ENCODE measurements at places on chromosomes 1 and 21. TPM values are rescaled to one million over a fixed set of nuclear protein-coding genes. Genes with fewer than 3 reads are reported as not detected.

DNA sequence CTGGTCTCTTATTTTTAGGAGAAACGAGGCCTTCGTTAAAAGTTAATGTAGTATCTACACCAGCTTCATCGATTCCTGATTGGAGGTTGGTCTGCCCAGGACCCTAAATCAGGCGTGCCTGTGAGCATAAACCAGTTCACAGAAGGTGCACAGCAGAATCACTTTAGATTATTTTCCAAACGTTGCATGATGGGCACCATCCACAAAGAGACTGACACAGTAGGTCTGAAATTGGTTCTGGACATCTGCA lies 256 bp upstream of the TARBP1 start:
- DNase-seq: no peak

DNA sequence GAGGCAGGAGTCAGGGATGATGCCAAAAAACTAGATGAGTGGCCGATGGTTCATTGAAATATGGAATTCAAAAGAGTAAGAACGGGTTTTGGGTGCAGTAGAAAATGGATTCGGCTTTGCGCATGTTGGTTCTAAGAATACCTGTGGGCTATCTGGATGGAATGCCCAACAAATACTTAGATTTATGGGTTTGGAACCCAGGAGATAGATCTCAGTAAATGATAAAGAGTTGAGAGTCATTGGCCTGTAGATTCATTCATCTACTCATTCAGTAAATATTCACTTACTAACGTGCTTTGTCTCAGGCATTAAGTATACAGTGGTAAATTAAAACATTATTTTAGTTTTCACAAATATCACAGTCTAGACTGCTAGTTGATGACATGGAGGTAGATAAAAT lies 247.7 kb downstream of the NFIA start:
- DNase-seq: no peak

DNA sequence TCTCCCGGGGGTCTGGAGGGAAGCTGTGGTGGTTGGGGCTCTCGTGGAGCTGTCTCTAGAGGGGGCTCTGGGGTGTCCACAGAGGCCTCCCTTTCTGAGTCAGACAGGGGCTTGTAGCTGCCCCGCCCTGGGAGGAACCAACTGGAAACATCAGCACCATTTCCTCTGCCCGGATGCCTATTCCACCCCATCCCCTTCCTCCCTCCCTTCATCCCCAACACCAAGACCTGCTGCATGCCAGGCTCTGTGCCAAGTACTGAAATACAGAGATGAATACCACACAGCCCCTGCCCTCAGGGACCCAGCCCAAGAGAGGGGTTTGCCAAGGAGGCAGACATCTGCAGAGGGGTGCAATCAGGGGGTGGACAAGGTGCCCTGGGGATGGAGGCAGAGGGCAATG lies 125.6 kb upstream of the ADAR start:
- DNase-seq: no peak

- no peak for DNase-seq
Measured at GRCh38 chr1:85365851-85366250, 89.4 kb upstream of the BCL10 start.

GRCh38 chr1:70057500-70057899 lies 147.9 kb downstream of the LRRC40 start:
- DNase-seq: no peak

DNA sequence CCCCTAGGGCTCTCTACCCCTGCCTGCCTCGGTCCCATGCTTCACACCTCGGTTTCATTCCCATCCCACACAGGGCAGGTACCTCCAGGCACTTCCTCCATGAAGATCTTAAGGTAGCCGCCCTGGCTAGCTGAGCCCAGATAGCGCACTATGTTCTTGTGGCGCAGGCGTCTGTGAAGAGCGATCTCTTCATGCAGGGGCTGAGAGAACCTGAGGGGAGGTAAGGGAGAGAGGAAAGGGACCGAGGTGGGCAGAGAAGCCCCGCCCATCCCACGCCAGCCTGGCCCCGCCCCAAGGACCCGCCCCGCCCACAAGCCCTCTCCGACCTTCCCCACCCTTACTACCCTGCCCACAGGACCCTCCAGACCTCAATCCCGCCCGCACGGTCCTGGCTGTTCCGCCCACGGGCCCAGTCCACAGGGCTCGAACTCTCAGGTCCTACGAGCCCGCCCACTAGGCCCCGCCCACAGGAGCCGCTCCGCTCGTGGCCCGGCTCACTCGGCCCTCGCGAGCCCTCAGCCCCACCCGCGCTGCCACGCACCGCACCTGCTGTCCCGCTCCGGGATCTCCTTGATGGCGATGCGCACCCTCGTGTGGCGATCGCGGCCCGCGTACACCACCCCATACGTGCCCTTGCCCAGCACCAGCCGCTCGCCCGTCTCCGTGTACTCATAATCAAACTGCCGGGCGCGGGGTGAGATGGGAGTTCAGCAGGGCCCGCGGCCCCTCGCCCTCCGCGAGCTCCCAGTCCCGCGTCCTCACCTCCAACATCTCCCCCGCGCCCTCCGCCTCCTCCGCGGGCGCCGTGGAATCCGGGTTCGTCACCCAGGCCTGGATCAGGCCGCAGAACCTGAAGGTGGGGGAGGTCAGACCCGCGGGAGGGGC lies 6.4 kb downstream of the MAP3K6 start:
- no peak for DNase-seq

GRCh38 chr1:184941735-184942134 lies 32.6 kb downstream of the NIBAN1 start:
- DNase-seq: no peak

DNA sequence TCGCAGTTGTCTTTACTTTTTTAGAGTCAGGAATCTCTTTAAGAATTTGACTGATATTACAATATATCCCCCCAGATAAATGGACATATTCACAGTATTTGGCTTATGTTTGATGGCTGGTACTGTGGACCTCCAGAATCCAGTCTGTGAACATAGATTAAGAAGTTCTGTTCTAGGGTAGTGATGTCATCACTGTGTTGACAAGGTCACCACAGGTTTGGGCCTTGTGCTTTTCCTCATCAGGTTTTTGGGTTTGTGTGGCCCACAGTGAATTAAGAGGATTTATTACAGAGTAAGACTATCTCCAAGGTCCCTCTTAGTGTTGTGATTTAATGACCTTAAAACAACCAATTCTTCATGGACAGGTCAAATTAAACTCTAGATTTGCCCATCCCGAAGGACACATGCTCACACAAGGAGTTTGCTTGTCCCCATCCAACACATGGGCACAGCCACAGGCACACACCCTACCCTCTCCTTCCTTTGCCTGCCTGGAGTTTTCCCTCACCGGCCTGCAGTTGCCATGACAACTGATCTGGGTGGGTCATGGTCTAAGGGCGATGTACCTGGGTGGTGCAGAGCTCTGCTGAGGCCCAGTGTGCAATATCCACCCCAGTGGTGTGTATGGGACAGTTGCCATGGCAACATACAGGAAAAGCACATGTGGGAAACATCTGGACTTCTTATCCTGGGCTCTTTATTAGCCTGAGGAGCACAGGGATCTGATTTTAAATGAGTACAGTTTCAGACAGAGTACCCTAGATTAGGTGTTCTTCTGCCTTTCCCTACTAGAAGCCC lies 98.6 kb downstream of the NAV1 start:
- DNase-seq: no peak

DNA sequence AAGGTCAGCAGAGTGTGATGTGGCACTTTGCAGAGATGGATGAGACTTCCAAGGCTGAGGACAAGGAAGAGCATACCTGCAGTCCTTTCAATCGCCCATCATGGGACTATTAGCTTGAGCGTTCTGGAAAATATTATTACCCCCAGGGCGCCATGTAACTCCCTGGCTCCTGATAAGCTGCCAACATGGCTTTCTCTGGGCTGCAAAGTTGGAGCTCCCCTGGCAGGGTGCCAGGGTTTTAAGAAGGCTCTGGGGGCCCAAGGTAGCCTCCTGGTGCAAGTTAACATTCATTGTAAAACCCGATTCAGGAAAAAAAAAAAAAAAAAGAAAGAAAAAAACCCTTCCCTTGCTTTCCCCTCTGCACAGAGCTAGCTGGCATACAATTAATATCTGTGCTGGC lies 196.7 kb downstream of the PBX1 start:
- no peak for DNase-seq

DNA sequence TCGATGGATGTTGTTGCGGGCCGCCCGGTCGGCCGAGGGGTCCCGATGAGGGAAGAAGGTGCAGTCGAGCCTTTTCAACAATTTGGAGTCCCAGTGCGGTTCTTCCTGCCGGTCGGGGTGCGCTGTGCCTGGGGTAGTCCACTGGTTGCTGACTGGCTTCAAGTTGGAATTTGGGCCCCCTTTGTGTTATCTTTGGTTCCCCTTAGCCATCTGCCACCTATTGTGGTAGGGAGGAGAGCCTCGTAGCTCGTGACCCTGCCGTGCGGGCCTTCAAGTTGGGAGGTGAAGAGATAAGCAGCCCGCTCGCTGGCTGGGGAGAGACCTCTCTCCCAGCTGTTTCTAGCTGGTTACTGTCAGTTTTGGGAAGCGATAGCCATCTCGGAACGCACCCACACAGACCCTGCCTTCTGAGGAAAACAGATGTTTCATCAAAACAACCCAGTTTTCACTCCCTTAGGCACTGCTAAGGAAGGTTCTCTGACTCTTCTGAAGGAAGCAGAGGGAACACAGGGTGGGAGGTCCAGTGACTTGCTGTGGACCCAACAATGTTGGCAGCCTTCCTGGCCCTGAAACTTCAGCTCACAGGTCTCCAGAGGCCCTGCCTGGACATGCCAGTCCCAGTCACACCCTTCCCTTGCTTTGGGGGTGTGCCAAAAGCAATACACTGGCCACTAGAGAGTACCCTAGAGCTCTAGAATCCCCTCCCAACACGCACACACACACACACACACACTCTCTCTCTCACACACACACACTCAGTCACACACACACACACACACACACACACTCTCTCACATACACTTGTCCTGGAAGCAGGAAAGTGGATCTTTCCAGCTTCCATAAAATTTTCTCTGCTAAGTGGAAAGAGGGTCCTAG lies 1.0 kb downstream of the BTG2 start:
- no peak for DNase-seq

GRCh38 chr1:202639500-202639899 lies 70.8 kb downstream of the SYT2 start:
- no peak for DNase-seq

DNA sequence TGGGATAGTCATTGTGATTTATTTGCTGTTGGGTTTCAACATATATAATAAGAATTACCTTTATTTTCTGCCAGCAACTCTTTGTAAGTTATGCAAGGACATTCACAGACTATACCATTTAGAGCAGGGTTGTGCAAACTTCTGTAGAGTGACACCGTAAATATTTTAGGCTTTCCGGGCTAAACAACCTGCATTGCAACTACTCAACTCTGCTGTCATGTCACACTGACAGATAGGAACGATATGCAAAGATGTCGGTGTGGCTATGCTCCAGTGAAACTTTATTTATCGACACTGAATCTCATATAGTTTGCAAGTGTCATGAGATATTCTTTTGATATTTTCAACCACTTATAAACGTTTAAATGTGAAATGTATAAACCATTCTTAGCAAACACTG lies 210.4 kb downstream of the BACH1 start:
- DNase-seq: no peak

GRCh38 chr21:32887026-32887425 lies 115.5 kb upstream of the PAXBP1 start:
- DNase-seq: no peak

DNA sequence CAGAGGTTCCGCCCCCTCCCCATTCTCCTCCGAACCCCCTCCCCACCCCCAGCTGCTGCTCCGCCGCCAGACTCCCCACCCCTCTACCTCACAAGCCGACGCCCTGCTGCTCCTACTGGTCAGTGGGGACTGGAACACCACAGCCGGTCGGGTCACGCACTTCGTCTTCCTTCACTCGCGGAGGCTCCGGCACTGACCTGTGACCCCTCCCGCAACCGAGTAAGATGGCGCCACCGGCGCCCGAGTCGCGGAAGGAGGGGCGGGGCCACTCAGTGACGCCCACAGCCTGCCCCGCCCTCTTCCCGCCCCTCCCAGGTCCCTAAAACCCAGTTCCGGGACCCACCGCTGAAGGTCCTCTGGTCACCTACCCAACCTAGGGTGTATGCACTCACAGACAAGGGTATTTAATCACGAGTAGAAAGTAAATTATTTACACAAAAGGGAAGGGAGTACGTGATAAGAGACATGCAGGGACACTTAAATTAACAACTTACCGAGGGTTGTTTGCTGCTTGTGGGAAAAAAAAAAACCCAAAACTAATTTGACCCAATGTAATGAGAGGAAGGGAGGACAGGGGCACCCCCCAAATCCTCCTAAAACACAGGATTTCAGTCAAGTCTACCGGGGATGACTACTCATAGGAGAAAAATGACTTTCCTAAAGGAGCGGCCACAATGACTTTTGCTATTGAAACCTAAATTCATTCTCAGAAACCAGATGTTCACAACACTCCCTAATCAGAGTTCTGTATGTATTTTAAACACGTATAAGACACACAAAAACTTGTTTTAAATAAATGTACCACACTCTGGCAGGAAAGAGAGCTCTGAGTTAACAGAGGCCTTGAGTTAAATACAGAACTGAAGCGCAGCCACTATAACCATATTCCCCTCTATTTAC lies at the start of gene RIT1:
Gene RIT1, minus strand, starts transcription at position 194 of the 900 bp plus-strand sequence. CDS start 588 bp downstream, outside the sequence.
- peak; percentile 84 for DNase-seq

DNA sequence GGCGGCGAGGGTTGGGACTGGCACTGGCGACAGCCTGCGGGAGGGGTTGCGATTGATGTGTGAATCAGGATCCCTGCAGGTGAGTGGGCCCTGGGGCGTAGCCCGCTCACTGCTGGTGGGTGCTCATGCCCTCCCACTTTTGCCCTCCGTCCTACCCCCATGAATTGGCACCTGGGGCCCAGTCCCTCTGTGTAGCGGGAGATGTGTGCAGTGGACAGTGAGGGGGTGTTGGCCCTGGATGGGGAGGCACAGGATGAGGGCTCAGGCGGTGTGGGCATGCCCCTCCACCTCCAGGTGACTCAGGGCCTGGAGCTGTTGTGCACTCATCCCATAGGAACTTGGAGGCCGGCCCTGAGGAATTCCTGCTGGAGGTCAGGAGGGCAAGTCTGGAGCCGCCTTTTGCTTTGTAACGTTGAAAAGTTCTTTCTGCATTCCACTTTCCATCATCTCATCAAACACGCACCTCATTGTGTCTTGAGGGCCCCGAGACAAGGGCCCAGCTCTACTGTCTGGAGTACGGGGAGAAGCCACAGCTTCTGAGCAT lies 3.0 kb downstream of the PEAR1 start:
- no peak for DNase-seq

DNA sequence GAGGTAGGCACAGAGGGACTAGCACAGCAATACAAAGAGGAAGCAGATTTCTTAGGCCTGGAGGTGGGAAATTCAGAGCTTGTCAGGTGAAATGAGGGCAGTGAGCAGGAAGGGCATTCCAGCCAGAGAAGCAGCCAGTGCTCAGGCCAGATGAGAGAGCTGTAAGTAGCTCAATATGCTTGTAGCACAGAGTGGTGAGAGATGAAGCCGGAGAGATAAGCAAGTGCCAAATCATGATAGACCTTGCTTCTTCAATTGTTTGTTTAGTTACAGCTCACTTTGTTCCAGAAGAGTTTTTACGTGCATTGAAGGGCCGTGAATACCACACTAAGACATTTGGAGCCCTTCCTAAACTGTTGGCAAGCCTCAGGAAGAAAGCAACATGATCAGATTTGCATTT lies 42.0 kb upstream of the ADAMTS1 start:
- DNase-seq: no peak

XCL1 gene
- not detected for polyA plus RNA-seq

OR2T11 gene
- polyA plus RNA-seq: not detected

TMEM125 gene
- polyA plus RNA-seq: 15.6 TPM

ELF3 gene
- polyA plus RNA-seq: 60.0 TPM

SMPDL3B gene
- 12.8 TPM for polyA plus RNA-seq

OR2T33 gene
- not detected for polyA plus RNA-seq

FCRL6 gene
- 0.27 TPM for polyA plus RNA-seq

KCNE1 gene
- 0.18 TPM for polyA plus RNA-seq

FLG2 gene
- polyA plus RNA-seq: 0.40 TPM

Measured in left kidney (tissue), 8 donors.